ENCODE measurements at places on chromosomes 16 and 17.

DNA sequence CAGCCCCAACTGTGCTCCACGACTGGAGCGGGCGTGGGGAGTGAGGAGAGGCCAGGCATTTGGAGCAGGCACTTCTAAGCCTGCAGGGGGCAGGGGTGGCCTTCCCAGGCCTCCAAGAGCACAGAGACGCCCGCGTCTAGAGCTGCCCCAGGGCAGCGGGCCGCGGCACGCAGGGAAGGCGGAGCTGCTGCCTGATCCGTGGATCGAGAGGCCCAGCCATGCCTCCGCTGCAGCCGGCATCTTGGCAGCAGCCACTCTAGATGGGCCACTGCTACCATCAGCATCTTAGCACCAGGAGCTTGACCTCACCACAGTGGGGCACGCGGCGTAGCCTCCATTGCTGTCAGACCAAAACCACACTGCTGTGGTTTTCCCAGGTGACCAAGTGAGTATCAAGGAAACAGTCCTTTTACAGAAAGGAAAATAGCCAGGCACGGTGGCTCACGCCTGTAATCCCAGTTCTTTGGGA is 20.4 kb upstream of the WDR45B start:
- no peak for DNase-seq

DNA sequence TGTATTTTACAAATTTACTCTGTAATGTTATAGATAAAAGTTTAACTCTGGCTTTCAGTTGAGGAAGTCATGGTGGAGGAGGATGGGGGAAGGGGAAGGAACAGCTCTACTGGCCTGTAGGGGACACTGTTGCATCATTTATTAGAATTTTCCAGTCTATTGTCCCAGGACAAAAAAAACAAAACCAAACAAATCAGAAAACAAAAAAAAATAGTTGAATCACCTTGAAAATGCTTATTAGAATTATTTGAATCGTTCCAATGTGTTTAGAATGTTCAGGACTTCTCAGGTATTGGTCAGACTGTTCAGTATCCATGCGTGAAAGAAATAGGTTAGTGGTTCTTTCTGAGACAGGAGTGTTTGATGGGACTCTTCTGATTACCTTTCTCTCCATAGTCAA is 242.0 kb downstream of the FTO start:
- no peak for DNase-seq

DNA sequence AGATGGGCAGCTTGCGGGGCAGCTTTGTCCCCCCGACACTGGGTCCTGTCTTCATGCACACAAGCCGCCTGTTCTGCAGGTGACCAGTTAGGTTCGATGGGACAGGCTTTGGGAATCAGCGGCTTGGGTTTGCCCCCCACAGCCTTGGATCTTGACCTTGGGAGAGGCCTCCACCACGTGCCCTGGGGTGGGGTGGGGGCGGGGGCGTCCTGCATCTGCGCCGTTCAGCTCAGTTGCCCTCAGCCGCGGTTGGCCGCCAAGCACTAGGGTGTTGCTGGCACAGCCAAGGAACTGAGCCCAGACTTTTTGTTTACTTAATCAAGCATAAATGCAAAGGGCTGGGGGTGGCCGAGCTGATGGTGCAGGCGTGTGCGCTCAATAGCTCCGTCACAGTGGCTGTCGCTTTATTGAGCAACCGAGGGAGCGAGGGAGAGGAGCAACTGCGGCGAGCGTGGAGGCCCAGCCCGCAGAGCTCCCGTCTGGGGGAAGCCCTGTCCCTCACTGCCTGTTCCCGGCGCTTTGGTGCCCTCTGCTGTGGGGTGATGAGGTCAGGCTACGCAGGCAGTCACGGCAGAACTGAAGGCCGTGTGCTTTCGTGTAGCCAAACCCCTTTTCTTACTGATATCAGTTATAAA is 33.9 kb downstream of the JPH3 start:
- DNase-seq = no peak

DNA sequence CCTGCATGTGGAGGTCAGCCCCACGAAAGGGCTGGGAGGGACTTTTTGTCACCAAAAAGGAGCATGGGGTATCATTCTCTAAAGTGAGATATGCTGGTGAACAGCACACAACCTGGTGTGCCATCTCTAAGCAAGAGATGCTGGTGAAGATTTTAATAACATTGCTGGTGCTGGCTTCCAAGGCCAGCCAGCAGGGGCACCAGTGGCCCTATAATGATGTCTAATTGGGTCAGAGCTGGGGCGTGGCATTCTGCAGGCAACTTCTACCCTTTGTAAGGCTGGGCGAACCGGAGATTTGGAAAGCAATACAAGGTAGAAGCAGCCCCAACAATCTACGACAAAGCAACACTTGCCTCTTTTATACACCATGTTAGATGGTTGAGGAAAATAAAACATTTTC is 16.8 kb downstream of the SDR42E1 start:
- no peak for DNase-seq

- no peak for DNase-seq
Measured at GRCh38 chr16:82439678-82440293, 187.0 kb upstream of the CDH13 start.

DNA sequence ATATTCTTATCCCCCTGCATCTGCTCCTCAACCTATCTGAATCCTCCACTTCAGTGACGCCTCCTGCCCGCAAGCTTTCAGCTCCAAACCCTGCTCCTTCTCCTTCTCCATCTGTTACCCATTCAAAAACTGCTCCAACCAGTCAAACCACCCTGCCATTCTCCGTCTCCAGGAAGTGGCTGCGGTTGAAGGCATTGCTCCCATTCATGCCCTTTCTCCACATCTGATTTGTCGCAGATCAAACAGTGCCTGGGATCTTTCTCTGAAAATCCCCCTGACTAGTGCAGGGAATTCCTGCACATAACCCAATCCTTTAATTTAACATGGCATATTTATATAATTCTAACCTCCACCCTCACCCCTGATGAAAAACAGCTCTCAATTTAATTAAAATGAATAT is 56.3 kb downstream of the SLFN5 start:
- DNase-seq = no peak

DNA sequence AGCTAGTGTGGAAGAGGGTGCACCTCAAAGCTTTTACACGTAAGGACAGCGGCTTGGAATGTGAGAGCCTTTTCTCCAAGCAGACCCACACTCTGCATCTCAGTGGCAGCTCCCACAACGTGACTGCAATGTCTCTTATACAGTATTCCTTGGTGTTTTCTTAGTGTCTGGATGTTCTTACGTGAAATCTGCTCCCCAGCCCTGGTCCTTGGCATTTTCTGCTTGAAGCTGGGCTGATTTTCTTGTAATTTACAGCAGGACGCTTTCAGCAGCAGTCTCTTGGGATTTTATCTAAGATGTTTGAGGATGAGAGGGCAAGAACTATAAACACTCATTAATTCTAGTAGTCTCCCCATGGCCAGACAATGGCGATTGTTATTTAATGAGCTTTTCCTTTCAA is 12.1 kb upstream of the POLR3E start:
- DNase-seq = no peak

DNA sequence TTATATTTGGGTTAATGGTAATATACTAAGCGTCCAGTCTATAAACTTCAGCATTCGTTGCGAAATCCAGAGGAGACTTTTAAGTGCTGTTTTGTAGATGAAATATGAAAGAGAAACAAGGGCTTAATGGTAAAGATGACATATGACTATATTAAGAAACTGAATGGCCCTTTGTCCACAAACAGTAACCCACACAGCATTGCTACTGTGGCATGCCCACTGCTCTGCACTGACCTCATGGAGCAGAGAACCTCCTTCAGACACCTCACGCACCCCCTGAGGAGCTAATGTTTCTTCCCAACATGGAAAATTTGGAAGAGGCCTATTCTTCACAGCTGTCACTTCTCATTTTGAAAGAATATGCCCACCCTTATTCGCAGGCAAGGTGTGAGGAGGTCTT is 26.7 kb downstream of the ASPA start:
- no peak for DNase-seq

DNA sequence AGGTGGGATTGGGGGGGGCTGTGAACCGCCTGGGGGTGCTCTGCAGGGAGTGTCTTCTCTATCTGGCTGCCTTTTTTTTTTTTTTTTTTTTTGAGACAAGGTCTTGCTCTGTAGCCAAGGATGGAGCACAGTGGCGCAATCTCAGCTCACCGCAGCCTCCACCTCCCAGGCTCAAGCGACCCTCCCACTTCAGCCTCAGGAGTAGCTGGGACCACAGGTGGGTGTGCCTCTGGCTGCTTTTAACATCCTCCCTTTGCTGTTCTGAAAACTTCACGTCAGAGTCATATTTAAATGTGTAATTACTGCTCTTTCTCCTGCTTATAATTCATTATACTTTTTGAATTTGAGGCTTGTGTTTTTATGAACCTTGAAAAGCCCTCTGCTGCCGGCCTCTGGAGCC is 78.4 kb downstream of the ZNF778 start:
- no peak for DNase-seq

GRCh38 chr17:8687737-8688466 is 56.7 kb downstream of the CCDC42 start:
- no peak for DNase-seq

DNA sequence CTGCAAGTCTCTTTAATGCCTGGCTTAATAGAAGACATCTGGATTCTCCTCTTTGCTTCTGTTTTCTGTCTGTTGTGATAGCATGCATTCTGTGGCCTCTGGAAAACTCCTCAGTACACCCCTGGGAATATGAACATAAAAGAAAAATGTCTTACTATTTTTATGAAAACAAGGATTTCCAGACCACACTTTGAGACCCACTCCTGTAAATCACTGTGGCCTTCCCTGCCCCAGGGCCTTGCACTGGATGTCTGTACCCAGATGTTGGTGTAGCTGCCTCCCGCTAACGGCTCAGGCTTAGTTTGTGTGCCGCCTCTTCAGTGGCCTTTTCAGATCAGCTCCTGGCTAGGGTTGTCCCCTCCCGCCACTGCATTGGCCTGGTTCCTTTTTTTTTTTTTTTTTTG is 126.6 kb downstream of the SOCS1 start:
- DNase-seq = no peak

DNA sequence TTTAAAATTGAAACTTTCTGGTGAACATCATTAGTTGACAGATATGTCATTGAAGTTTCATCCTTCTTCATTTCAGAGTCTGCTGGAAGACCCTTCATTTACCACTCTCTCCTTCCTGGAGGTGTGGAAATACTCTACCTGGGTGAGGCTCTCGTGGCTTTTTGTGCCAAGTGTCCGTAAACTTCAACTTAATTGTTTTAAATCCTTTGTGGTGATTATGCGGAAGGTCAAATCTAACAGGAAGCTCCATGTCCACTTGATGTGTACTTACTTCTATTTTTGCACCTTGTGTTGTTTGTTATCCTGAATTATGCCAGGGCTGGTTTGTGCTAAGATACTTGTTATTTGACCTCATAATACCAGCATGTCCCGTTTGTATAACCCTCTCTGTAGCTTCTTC is 129.2 kb downstream of the WWOX start:
- DNase-seq = no peak

DNA sequence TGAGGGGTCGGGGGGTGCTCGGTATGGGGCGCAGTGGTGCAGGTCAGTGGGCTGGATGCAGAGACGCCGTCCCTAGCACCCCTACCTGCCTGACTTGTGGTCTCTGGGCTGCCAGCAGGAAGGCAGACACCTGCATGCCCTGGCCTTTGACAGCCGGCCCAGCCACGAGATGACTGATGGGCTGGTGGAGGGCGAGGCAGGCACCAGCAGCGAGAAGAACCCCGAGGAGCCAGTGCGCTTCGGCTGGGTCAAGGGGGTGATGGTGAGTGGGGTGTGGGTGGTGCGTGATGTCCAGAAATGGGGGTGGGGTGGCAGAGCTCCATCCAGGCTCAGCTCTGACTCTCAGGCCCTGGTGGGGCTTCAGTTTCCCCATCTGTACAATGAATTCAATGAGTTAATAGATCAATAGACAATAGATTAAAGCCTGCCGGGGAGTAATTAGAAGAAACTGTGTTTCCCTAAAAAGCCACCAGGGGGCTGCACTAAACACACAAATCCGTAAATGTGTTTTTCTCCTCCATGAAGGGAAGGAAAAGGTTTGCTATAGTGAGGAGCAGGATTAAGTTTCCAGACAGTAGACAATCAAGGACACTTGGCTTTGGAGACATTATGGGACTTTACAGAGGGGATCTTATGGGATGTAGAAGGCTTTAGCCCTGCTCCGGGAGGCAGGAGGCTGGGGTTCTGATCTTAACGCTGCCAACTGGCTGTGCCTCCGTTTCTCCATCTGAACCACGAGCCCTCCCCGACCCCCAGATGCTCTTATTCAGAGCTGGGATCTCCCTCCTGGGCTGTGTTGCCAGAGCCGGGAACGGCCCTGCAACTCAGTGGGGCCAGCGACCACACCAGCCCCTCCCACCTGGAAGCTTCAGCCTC is 2.2 kb downstream of the SLC12A3 start:
- DNase-seq = no peak

DNA sequence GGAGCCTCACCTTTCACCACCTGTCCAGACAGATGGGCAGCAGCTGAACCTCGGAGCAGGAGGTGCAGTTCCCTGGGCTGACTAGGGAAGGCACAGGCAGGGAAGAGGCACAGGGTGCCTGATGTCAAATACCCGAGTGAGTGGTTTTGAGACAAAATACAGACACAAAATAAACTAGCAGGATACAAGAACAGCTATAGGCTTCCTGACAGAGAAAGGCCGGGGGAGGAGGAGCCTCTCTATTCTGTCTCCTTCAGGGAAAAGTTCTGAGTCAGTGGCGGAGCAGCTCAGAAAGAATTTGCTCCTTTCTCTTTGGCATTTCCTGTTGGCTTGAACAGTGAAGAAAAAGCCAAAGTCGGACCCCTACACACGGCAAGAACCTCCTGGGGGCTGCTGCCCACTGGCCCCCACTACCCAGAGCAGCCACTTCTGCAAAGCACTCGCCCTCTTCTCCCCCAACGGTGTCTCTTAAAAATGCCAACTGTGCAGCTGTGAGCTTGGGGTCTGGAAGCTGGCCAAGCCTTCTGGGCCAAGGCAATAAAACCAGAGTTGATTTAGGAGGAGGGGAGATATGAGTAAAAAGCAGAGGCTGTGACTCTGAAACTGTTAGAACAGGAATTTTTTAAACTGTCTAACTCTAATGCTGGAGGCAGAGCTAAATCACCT is 14.4 kb upstream of the FAAP100 start:
- DNase-seq = no peak

GRCh38 chr16:73568769-73569168 is 520.8 kb upstream of the ZFHX3 start:
- no peak for DNase-seq

DNA sequence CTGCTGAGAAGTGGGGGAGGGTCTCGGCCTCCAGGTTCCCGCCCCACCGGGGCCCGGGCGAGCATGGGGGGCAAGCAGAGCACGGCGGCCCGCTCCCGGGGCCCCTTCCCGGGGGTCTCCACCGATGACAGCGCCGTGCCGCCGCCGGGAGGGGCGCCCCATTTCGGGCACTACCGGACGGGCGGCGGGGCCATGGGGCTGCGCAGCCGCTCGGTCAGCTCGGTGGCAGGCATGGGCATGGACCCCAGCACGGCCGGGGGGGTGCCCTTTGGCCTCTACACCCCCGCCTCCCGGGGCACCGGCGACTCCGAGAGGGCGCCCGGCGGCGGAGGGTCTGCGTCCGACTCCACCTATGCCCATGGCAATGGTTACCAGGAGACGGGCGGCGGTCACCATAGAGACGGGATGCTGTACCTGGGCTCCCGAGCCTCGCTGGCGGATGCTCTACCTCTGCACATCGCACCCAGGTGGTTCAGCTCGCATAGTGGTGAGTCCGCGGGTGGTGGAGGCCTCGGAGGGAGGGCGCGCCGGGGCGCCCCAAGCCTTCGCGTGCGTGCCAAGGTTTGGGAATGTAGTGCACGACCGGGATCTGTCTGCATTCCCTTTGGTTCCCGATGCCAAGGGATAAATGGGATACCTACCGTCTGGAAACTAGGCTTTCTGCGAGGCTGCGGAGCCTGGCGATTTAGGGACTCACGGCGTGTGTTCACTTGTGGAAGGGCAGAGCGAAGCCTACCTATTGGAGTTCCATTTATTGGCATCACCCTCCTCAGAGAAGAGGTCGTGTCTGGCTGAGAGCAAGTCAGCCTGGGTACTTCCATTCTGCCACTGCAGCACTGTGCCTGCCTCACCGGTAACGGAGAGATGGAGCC is 1.0 kb downstream of the ZNRF1 start:
- no peak for DNase-seq
